ENCODE measurements at places on chromosomes 11 and 22.

DNA sequence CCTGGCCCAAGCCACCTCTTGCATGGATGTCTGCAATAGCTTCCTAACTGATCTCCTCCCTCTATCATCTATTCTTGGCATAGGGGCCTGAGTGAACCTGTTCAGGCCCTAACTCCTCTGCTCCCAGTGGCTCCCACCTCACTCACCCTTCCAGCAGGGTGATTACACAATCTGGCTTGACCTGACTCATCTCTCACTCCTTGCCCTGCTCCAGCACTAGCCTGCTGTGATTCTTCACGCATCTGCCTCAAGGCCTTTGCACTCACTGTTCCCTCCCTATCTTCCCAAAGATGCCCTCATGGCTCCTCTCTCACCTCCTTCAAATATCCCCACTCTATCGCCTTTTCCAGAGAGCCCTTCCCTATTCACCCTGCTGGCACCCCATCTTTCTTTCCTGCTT is 10.5 kb downstream of the SCN4B start:
- no peak for DNase-seq

- DNase-seq: no peak
Measured at GRCh38 chr11:96114178-96115064, 190.5 kb upstream of the MTMR2 start.

- DNase-seq: no peak
Measured at GRCh38 chr11:117022526-117022925, 75.7 kb downstream of the SIK3 start.

DNA sequence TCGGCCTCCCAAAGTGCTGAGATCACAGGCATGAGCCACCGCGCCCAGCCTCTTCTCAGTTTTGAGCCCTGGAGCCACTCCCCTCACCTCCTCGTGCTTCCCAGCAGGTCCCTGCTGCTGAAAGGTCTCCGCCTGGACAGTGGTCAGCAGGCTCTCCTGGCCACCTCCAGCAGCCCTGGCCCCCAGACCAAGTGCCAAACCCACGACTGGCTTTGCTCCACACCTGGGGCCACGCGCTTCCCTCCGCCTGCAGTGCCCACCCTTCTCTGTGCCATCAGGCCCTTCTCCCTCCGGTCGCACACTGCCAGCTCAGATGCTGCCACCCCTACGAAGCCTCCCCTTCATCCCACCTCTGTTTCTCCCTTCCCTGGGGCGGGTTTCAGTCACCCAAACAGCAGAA is 12.8 kb downstream of the FRMD8 start:
- no peak for DNase-seq

- no peak for DNase-seq
Measured at GRCh38 chr11:74687237-74688023, 43.8 kb downstream of the CHRDL2 start.

DNA sequence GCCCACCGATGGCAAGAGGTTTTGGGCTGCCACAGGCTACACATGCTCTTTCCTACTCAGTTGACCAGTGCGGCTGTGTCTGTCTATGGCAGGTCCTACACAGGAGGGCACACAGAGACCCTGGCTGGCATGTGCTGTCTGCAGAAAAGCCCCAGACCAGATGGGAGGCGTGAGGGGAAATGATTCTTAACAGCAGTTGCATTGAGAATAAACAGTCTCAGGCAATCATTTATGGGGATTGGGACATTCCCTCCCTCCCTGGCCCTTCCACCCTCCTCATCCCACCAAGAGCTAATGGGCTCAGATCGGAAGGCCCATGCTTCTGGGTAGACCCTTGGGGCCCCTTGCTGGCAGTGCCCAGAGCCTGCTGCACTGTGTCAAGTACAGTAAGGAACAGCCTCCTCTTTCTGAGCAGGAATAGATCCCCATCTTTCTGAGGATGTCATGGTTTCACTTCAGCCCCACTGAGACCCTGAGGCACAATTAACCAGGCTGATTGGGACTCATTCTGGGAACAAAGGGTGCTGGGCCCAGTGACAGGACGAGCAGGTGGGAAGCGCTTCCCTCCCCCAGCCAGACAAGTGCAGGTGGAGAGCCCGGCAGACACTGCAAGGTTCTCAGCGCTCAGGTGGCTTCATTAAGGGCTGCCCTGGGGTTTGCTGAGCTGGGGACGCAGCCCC is 28.3 kb downstream of the TSPAN18 start:
- DNase-seq: no peak

DNA sequence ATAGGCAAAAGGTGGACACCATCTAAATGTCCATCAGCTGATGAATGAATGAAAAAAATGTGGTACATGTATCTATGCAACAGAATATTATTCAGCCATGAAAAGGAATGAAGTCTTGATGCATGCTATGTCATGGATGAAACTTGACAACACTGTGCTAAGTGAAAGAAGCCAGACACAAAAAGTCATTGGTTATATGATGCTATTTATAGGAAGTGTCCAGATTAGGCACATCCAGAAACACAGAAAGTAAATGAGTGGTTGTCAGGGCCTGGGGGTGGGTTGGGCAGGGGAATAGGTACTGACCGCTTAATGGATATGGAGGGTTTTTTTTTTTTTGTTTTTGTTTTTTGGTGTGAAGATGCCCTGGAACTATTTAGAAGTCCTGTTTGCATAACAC is 21.7 kb upstream of the MN1 start:
- no peak for DNase-seq

- DNase-seq: no peak
Measured at GRCh38 chr11:6653097-6653496, 2.5 kb downstream of the DCHS1 start.

GRCh38 chr11:57539342-57539741 is 1.9 kb downstream of the SMTNL1 start:
- DNase-seq: no peak

DNA sequence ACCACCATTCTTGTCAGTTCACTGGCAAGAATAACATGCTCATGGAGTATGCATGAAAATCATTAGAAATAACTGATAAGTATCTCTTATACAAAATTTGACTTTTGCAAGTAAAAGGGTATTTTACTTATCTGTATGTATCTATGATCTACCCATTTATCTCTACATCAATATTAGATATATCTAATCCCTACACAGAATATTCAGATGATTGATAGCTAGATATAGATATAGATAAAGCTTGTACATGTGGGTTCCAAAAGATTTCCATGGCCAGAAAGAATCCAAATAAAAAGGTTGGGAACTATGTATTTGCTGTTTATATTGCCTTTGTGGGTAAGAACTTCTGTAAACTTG is 185.5 kb downstream of the MAML2 start:
- no peak for DNase-seq

DNA sequence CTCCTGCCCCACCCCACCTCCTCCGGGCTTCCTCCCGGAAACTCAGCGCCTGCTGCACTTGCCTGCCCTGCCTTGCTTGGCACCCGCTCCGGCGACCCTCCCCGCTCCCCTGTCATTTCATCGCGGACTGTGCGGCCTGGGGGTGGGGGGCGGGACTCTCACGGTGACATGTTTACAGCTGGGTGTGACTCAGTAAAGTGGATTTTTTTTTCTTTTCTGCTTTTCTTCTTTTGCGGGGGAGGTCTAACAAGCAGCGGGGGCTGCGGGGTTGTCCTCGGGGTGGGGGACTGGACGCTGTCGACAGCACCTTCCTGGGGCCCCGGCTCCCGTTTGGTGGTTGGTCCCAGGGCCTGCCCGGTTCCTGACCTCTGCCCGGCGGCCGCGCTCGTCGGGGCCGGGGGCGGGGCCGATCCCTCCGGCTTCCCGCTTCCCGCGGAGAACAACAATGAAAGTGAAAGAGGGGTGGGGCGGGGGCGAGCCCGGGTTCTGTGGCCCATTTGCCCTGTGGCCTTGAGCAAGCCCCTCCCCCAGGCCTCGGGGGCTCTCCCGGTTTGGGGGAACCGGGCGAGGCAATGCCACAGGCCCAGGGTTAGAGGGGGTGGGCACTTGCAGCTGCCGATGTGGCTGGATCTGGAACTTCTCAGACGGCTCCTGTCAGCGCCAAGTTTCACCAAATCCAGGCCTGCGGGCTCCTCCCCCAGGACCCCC is 975 bp upstream of the MDK start:
- DNase-seq: no peak

Measured in stimulated activated CD8-positive, alpha-beta memory T cell treated with anti-CD3 and anti-CD28 coated beads, Interleukin-2, amount 100 ng/mL, for 1 hour (primary cell).